Body of pancreas (tissue), 4 donors: ENCODE measurements at places on chromosomes 5 and 9. TPM values are rescaled to one million over a fixed set of nuclear protein-coding genes. Genes with fewer than 3 reads are reported as not detected.

The LMAN2 gene
- total RNA-seq: 227 TPM

DNA sequence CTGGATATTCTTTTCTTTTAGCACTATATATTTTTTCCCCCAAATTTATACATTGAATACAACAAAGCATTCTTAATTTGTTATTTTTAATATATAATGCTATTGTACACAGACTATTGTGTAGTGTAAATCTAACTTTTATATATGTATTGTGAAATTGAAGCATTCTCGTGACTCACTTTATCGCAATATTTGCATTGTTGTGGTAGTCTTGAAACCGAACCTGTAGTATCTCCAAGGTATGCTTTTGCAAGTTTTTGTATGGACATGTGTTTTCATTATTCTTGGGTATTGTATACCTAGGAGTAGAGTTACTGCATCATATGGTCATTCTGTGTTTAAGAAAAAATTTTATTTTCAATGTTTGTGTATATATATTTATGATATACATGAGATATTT, 49.6 kb downstream of the NSD1 start:
- no peak overlapping the region for H3K27ac ChIP-seq
- peaks cover 12% of the 10 kb centered on the region for H3K4me1 ChIP-seq
- H3K4me3 ChIP-seq: no peak overlapping the region

DNA sequence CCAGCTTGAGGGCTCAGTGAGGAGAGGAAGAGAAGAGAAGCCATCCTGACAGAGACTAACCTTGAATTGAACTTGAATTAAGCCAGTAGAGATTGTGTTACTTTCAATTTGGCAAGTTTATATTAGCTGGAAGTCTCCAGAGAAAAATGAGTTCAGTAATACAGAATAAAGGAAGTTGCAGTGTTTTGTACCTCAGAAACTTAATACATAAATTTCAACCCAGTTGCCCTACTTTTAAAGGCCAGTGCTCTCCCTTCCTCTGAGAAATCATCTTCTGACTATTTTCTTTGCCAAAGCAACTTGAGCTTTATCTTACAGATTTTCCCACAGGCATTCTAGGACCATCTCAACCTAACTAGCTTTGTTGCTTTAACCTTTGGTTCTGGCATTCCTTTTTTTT, 231.0 kb upstream of the GAS1 start:
- DNase-seq: no peak
- H3K27me3 ChIP-seq: no peaks in the 10 kb centered on the region
- no peaks in the 10 kb centered on the region for H3K36me3 ChIP-seq
- H3K27ac ChIP-seq: no peak overlapping the region

DNA sequence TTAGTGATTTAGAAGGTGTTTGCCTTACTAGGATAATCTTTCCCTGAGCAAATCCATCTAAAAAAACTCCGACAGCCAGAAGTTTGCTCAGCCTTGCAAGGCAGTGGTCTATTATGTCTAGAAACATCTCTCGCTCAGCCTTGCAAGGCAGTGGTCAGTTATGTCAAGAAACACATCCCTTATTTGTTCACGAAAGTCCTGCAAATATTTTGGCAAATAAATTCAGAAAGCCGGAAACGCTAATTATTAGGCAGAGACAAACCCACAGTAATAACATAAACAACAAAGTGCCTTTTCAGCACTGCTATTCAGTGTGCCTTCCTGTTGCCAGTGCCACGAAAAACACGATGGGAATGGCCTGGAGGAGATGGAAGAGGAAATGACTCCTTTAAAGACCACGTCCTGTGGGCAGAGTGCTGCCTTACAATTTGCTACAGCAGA, 184.5 kb downstream of the GNAQ start:
- DNase-seq: no peak
- peaks cover 12% of the 10 kb centered on the region for H3K4me1 ChIP-seq
- no peaks in the 10 kb centered on the region for H3K36me3 ChIP-seq

GRCh38 chr5:180370861-180371641, 17.9 kb upstream of the GFPT2 start:
- no peaks in the 10 kb centered on the region for H3K27me3 ChIP-seq
- H3K4me1 ChIP-seq: no peaks in the 10 kb centered on the region
- H3K36me3 ChIP-seq: no peaks in the 10 kb centered on the region
- no peak overlapping the region for H3K4me3 ChIP-seq
- DNase-seq: no peak
- H3K27ac ChIP-seq: no peak overlapping the region

- H3K27me3 ChIP-seq: no peaks in the 10 kb centered on the region
- H3K27ac ChIP-seq: no peak overlapping the region
- no peak overlapping the region for H3K4me3 ChIP-seq
- no peaks in the 10 kb centered on the region for H3K36me3 ChIP-seq
- H3K4me1 ChIP-seq: no peaks in the 10 kb centered on the region
These were observed 69.2 kb upstream of the NEK6 start for GRCh38 chr9:124188331-124189110.

- no peak overlapping the region for H3K4me3 ChIP-seq
- peaks cover 43% of the 10 kb centered on the region for H3K4me1 ChIP-seq
- DNase-seq: no peak
- H3K27me3 ChIP-seq: no peaks in the 10 kb centered on the region
These were observed 3.4 kb downstream of the KLHL9 start for GRCh38 chr9:21331676-21332402.

- no peaks in the 10 kb centered on the region for H3K36me3 ChIP-seq
- H3K27ac ChIP-seq: no peak overlapping the region
These were observed 136.1 kb upstream of the ANKH start for GRCh38 chr5:15007646-15008045.

The CARTPT gene
- total RNA-seq: not detected

DNA sequence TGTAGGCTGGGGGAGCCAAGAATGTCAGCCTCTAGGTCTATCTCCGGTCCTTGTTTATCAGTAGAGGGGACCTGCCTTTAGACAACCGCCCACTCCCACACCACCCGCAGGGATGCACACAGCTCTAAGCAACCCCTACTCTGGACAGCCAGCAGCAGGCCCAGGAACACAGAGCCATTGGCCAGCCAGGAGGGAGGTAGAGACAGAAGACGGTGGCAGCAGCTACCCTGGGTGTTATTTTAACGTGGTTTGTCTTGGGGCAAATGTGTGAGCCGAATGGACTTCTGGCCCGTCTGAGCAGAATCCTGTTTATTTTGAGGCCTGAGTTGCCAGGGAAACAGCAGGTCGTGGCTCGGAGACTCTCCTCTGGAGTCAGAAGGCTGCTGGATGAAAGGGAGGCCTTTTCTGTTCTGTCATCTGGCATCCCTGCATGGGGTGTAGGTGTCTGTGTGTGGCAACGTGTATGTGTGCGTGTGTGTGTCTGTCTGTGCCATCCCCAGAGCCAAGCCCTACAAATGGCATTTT, 382 bp upstream of the FGF1 start:
- no peaks in the 10 kb centered on the region for H3K36me3 ChIP-seq
- peaks cover 4% of the 10 kb centered on the region for H3K4me1 ChIP-seq
- DNase-seq: no peak
- no peaks in the 10 kb centered on the region for H3K27me3 ChIP-seq
- no peak overlapping the region for H3K4me3 ChIP-seq

DNA sequence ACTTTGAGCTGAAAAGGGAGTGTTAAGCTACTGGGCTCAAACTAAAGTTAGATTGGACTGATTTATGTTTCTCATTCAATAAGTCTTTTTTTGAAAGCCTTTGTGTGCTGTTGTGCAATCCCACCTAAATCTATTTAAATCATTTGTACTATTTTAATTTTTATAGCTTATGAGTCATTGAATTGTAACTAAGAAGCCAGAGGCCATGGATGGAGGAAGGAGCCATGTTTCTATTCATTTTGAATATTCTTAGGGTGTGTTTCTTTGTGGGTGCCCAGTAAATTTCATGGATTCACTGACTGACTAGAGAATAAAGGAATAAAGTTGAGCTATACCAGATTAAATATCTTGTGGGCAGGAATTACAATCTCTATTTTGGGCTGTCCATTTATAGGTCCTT, 238.5 kb downstream of the KIF4B start:
- H3K27ac ChIP-seq: no peak overlapping the region
- DNase-seq: no peak
- H3K27me3 ChIP-seq: no peaks in the 10 kb centered on the region
- H3K4me1 ChIP-seq: no peaks in the 10 kb centered on the region
- H3K36me3 ChIP-seq: no peaks in the 10 kb centered on the region

DNA sequence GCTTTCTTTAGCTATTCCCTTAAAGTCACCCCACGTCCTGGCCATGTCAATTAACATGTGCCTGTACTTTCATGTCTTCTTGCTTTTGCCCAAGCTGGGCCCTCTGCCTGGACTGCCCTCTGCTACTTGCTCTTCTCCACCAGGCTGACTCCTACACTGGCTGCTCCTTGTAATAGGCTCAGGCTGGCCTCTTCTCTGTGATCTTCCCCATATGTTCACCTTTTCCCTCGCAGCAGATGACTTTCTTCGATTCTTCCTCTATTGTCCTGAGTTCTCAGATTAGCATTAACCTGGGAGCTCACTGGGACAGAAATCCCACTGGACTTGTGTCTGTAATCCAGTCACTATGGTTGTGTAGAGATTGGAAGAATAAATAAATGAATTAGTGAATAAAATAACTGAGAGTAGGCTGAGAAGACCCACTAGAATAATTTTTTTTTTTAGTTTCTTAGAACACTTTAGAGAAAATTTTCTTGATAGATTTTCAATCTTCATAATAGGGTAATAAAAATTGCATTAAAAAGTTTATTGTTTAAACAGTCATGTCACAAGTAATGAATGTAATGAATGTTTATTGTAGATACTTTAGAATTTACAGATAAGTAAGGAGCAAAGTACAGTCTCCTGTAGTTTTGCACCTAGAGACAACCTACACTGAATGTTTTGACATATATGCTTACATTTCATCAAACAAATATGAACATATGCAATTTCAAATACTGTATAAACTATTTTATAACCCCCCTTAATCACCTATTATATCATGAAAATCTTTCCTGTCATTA, 47.4 kb upstream of the TNFSF15 start:
- no peaks in the 10 kb centered on the region for H3K36me3 ChIP-seq
- H3K4me1 ChIP-seq: no peaks in the 10 kb centered on the region
- H3K27ac ChIP-seq: no peak overlapping the region
- DNase-seq: no peak
- H3K27me3 ChIP-seq: no peaks in the 10 kb centered on the region

DNA sequence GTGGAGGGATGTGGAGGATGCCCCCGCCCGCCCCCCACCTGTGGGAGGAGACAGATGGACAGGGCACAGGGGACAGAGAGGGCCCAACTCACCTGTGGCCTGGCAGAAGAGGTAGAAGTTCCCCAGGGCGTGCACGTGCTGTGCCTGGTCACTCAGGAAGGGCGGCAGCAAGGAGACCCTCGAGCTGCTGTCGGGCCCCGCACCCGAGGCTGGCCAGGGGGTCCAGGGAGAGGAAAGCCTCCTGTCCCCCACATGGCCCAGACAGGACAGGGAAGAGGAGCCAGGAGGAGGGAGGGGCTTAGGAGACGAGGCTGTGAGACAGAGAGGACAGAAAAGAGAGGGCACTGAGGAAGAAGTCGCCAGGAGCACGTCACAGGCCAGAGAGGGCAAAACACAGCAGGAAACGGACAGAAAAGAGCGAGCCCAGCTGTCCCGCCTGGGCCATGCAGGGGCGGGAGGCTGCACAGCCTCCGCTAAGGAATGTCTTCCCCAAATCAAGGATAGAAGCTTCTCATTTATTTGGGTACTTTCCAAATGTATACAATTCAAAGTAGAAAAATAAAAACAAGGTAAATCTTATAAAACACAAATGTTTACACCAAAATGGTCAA, 58.5 kb downstream of the SECISBP2 start:
- no peaks in the 10 kb centered on the region for H3K4me1 ChIP-seq
- no peaks in the 10 kb centered on the region for H3K27me3 ChIP-seq
- no peak overlapping the region for H3K27ac ChIP-seq

The GABRB2 gene
- not detected for total RNA-seq
